ENCODE measurements at places on chromosomes 2 and 18.
A peak's percentile ranks its signal among the peaks of the same experiment; 100 is the strongest.

DNA sequence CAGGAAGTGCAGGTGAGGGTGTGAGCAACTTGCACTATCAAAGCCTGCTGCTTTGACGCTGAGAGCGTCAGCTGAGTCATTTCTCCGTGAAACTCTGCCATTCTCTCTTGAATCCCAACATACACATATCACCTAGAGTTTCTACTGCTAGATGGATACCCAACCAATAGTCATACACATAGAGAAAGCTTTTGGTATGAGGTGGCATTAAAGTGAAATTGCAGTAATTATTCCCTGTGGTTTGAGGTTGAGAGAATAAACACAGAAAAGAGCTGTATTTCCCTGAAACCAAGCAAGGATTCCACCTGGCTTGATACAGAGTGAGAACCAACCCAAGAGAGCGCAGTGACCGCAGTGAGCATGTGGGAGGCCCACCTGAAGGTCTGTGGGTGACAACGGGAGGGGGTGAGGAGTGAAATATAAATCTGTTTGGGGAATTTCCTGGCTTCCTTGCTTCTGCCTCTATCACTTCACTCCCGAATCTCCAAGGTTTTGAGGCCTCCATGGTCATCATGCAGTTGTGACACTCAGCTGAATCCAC is 28.8 kb upstream of the TMEM18 start:
- DNase-seq = no peak

- no peak for DNase-seq
These were observed 77.2 kb downstream of the LIPG start for GRCh38 chr18:49638891-49639557.

GRCh38 chr2:23609254-23609653 is 224.3 kb downstream of the KLHL29 start:
- no peak for DNase-seq

GRCh38 chr18:46098616-46098933 is 479 bp upstream of the ATP5F1A start:
- no peak for DNase-seq

GRCh38 chr2:127231130-127231865 is 11.2 kb upstream of the CYP27C1 start:
- DNase-seq = no peak

DNA sequence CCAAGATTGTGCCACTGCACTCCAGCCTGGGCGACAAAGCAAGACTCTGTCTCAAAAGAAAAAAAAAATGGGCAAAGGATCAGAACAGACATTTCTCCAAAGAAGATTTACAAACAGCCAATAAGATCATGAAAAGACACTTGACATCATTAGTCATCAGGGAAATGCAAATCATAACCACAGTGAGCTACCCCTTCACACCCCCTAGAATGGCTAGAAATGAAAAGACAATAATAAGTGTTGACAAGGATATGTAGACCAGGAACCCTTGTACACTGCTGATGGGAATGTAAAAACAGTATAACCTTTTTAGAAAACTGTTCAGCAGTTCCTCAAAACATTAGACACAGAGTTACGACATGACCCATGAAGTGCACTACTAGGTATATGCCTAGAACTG is 18.4 kb upstream of the MTERF4 start:
- DNase-seq = no peak

DNA sequence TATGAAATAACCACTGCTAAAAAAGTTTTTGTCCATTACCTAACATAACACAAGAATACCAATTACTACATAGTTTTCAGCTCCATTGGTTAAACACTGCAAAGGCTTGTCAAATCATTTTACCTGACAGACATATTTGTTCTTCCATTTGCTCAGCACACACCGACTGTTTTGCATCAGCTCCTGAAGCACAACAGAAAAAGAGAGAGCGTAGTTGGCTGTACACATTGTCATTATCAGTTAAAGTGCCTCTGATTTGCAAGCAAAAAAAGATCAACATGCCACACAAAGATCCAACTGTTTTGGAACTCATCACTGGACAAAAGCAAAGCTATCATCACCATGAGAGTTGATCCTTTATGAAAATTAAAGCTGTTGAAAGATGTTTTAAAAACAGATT is 103.8 kb downstream of the WDPCP start:
- no peak for DNase-seq

- no peak for DNase-seq
These were observed 127.4 kb downstream of the CACNB4 start for GRCh38 chr2:151971301-151972051.

DNA sequence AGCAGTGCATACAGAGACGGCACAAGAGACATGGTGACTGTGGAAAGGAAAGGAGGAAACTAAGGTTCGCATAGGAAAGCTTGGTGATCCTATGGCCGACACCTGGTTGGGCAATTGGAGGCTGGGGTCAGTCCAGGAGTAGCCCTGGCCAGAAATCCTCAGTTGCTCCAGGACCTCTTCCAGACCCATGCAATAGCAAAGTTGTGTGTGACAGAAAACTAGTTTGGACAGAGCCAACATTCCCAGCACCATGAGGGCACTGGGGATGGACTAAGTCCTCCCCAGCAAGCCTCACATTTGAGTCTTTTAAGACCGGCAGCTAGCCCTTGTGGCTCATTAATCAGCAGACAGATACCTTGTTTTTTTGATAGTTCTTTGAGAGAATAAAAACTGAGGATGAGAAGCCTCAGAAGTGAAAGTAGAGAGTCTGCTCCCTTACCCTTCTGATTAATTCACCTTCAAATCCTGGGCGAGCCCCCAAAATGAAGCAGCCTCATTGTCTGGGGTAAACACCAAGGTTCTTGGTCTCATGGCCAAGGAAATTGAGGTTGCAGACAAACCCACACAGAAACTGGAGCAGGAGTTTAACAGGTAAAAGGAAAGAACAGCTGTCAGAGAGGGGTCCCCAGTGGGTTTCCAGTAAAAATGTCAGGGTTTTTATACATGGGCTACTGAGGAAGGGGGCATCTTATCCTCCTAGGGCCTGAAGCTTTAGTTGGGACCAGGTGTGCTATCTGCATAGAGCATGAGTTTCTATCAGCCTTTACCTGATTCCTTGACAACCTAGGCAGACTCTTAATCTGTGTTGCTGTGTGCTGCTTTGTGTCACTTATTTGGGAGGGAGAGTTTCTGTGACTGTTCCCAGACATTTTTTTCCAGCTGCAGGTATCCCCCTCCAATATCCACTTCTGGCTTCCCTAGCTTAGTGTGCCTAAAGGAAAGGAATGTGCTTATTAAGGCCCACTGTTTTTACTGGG is 39.1 kb downstream of the STK17B start:
- no peak for DNase-seq

GRCh38 chr18:43875511-43875910 is 598.2 kb upstream of the SYT4 start:
- no peak for DNase-seq

DNA sequence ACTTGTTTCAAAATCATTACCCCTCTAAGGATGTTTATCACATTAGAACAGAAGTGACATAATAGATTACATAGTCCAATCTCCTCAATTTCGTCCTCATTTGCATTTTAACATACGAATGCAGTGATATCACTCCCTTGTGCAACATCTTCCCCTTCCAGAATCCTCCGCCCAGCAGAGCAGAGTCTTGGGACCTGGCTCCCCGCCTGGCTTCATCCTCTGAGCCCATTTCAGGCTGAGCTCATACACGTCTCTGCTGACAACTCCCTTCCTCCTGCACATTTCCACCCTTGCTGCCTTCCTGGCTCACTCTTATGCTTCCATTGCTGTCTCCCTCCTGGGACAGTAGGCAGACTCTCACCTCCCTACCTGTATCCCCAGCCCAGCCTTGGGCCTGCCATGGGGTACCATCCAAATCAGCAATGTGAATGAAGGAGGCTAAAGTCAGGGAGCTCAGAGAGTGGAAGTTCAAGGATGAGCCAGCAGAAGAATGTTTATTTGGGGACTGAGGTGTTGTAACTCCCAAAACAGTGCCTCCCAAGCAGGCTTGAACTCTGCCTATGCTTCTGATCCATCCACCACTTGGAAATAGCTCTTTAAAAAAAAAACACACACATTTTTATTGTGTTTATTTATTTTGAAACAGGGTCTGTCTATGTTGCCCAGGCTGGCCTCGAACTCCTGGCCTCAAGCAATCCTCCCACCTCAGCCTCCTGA is 165.2 kb downstream of the TMEM200C start:
- peak; percentile 53 for DNase-seq

- no peak for DNase-seq
These were observed 101.2 kb downstream of the ZNF519 start for GRCh38 chr18:14031053-14031452.

DNA sequence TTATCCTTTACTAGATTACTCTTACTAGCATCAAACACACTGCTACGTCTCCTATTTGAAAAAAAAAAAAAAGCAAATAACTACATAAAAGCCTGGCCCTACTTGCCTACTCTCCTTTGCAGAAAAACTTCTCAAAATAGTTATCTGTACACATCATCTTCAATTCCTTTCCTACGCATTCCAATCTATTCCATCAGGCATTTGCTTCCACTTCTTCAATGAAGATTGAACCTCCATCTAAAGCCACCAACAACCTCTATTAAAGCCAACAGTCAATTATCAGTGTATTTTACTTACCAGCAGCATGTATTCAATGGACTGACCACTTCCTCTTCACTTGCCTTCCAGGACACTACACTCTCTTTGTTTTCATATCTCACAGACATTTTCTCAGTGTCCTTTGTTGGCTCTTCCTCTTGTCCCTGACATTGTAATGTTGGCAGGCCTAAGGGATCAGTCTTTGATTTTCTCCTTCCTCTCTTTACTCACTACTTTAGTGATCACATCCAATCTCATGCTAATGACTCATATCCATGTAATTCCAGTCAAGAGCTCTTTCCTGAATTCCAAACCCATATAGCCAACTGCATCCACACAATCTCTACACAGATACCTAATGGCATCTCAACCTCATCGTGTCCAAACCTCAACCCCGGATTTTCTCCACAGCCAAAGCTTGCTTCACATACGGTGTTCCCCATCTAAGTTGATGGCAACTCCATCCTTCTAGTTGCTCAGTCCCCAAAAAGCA is 131.3 kb downstream of the CCDC148 start:
- DNase-seq = no peak

- DNase-seq = no peak
These were observed 53.1 kb downstream of the PMS1 start for GRCh38 chr2:189837326-189837725.
